ENCODE measurements at places on chromosomes 11 and 22.

- DNase-seq: no peak
Observed at GRCh38 chr11:102420547-102420946, 32.0 kb downstream of the TMEM123 start.

DNA sequence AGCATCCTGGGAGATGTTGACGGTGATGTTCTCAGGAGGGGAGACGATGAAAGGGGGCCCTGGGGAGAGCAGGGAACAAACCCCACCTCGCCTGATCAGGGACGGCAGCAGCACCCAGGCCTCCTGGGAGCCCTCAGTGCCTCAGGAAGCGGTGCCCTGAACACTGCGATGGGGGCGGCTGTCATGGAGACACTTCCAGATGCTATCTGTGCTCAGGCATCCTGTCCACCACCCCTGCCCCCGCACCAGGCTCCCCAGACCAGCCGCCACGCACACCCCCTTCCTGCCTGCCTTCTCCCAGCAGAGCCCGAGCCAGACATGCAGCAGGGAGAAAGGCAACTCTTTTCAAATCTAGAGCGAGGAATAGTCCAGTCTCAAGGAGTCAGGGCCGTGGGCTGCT, 20.6 kb downstream of the IGSF9B start:
- no peak for DNase-seq

- DNase-seq: no peak
Observed at GRCh38 chr11:11984563-11984962, 23.9 kb downstream of the DKK3 start.

- DNase-seq: peak; percentile 83
Observed at GRCh38 chr11:118652681-118653181, 26.7 kb downstream of the TREH start.

DNA sequence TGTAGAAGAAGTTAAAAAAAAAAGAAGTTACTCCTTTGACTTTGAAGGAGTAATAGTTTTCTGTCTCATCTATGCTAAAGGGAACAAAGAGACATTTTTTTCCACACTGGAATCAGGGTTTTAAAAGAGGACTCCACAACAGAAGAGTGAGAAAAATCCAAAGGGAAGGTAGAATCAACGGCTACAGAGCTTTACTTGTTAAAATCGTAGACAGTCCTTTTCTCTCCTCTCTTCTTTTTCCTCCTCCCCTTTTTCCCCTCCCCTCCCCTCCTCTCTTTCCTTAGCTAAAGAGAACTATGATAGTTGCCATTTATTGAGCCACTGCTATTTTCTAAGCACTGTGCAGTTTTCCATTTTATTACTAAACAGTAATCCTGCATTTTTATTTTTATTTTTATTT, 29.2 kb downstream of the DDIAS start:
- DNase-seq: no peak

- no peak for DNase-seq
Observed at GRCh38 chr22:46456818-46457163, 80.6 kb downstream of the CELSR1 start.

DNA sequence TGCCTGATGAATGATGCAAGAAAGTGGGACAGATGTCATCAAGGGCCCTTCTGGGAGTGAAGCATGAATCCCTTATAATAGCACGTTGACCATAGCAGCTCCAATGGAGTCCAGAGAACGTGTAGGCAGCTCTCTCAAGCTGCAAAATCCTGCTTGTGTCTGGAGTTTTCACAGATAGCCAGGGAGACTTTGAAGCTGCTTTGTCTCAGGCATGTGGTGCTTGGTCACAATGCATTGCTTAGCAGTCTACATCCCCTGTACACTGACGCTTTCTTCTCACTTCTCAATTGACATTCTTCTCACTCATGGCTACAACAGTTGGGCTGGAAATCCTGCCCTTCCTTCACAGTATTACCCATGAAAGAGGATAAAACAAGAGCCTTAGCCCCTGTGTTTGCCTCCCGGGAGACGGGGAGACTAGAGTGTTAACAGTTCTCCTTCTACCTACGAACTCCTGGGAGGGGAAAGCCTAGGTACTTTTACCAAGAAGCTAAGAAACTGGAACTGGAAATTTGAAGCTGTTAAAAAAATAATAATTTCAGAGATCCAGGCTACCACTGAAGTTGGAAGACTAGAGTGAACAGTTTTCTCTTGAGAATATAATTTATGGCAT, 20.7 kb upstream of the MMP7 start:
- DNase-seq: no peak

DNA sequence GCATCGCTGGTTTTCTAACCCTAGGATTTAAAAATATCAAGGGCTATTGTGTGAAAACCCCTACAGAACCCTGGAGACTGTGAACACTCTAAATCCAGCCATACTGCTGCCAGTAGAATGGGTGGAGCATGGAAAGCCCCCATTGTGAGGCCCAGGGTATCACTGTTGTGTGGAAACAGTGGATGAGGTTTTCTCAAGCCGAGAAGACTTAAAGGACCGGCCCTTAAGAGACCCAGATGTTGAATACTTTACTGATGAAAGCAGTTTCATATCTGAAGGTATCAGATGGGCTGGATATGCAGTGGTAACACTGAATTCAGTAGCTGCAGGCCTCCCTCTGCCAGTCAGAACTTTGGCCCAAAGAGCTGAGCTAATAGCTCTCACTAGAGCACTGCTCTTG, 41.6 kb upstream of the GLYAT start:
- DNase-seq: no peak

Data from common myeloid progenitor, CD34-positive (primary cell).